ENCODE measurements at places on chromosomes 7 and 10.

GRCh38 chr10:125011171-125011925 lies 69.4 kb downstream of the ZRANB1 start:
- DNase-seq, result no peak

DNA sequence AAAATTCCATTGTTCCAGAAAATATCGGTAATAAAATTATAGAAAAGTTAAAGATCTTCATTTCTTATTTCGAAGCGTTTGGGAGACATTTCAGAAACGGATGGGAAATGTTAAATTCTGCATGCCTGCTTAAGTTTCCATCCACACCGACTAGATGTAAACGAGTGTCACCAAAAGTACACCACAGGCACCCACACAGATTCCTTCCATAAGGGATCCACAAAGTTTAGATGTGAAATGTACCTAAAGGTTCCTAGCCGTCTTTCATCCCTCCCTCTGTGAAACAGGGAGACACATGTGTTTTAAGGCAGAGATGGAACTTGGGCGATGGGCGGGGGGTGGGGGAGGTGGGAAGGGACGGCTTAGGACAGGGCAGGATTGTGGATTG lies 621 bp upstream of the CAV1 start:
- DNase-seq, result no peak

- DNase-seq, result no peak
Measured at GRCh38 chr7:132240262-132240661, 336.0 kb downstream of the PLXNA4 start.

DNA sequence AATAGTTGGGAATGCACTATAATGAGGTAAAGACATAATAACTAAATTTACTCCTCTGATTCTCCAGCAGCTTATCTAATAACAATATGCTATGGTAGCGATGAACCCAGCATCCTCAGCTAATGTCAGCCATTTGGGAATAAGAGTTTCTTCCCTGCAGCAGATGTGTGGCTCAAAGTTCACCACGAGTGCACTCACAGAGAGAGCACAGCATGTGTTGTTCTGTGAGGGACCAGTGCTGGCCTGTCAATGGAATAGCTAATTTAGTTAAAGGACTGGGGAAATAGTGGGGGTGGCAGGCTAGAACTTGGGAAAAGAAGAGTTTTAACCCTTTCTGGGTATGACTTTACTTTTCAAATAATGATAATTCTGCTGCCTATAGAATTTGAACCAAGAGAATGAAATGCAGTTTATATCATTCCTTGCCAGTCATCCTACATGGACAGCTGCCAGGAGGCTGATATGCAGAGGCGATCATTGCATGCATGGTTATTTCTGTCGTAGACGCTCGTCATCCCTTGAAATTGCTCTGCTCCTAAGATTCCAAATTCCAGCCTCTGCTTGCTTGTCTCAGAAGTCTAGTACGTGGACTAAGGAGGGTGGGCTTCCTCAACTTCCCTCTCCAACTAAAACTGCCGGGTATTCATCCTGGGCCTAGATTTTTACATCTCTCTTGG lies 355.6 kb downstream of the RNLS start:
- no peak for DNase-seq

DNA sequence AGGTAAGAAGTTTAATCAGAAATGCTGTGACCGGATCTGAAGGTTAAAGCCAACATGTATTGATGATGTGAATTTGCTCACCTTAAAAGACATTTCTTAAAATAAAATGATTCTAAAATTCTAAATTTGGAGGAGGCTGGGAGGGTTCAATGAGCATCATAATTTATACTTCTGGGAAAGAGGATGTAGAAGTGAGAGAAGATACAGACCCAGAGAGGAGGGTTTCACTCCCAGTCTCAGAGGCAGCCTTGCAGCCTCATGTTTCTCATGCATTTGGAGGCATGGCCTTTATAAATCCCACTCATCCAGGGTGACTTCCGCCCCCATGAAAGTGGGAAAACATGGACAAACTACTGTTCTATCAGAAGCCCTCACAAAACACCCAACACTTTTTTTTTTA lies 305.6 kb upstream of the PITRM1 start:
- DNase-seq, result no peak

GRCh38 chr10:5844345-5845055 lies 31.3 kb upstream of the GDI2 start:
- no peak for DNase-seq

GRCh38 chr10:77421591-77421990 lies 216.0 kb downstream of the KCNMA1 start:
- DNase-seq, result no peak

DNA sequence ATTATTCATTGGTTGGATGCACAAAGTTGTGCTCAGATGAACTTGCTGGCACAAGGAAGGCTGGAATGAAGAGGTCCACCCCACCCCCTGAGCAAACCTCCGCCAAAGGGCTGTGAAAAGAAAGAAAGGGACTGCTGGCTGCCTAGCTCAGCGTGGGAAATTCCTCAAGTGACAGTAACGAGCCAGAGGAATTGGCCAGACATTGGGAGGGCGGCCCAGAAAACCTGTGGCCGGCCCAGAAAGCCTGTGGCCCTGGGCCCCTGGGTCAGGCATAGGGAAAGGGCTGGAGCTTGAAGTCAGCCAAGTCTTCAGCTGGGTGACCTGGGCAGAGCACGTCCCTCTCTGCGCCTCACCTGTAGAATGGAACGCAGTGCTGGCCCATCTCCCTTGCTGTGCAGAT lies 30.6 kb upstream of the CTBP2 start:
- DNase-seq, result no peak

- DNase-seq, result no peak
Measured at GRCh38 chr10:126062131-126063032, 166.0 kb downstream of the FANK1 start.

DNA sequence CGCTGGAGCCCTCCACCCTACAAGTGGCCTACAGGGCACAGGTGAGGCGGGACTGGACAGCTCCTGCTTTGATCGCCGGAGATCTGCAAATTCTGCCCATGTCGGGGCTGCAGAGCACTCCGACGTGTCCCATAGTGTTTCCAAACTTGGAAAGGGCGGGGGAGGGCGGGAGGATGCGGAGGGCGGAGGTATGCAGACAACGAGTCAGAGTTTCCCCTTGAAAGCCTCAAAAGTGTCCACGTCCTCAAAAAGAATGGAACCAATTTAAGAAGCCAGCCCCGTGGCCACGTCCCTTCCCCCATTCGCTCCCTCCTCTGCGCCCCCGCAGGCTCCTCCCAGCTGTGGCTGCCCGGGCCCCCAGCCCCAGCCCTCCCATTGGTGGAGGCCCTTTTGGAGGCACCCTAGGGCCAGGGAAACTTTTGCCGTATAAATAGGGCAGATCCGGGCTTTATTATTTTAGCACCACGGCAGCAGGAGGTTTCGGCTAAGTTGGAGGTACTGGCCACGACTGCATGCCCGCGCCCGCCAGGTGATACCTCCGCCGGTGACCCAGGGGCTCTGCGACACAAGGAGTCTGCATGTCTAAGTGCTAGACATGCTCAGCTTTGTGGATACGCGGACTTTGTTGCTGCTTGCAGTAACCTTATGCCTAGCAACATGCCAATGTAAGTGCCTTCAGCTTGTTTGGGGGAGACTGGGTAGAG lies at the start of gene COL1A2:
Gene COL1A2, plus strand, starts transcription at position 459 of the 704 bp plus-strand sequence. Its CDS starts 137 bp downstream, at position 596.
- peak; percentile 63 for DNase-seq

DNA sequence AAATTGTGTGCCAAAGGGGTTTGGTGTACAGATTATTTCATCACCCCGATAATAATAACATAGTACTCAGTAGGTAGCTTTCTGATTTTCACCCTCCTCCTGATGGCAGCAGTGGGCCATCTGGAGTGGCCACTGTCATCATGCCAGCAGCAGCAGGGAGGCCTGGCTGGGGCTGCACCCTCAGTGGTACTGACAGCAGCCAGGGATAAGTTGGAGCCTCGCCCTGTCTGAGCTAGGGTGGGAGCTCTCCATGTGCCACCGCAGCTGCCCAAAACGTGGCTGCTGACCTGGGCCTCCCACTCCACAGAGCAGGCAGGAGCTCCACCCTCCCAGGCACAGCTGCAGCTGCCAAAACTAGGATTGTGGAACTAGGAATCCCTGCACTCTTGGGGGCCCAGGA lies 700.8 kb upstream of the KCND2 start:
- no peak for DNase-seq

DNA sequence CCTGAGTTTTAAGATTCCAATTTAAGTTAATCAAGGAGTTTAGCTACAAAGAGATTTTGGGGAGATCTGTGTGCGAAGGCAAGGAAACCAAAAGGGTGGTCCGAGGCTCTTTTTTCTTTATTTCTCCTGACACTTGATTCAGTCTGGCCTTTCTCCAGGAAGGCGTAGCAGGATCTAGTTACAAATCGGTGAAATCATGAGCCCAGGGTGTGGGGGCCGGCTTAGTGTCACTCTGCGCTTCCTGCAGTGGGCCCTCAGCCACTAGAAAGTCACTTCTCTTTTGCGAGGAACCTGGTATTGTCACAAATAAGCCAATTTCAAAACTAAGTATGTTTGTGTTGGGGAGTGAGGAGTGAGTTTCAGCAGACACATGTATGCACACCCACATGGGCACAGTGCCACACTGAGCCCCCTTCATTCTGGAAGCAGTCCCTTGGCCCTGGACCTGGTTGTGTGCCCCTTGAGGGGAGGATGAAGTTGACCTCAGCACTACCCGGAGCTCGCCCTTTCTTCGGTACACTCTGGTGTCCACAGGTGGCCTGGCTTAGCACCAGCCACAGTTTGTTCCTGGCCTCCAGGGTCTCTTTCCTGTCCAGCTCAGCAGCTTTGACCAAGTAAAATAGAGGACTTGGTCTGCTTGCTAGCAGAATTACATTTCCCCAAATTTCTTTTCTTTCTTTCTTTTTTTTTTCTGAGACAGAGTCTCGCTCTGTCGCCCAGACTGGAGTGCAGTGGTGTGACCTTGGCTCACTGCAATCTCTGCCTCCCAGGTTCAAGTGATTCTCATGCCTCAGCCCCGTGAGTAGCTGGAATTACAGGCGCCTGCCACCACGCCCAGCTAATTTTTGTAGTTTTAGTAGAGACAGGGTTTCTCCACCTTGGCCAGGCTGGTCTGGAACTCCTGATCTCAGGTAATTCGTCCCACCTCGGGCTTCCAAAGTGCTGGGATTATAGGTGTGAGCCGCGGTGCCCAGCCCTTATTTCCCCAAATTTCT lies 84.0 kb upstream of the BTBD16 start:
- no peak for DNase-seq

DNA sequence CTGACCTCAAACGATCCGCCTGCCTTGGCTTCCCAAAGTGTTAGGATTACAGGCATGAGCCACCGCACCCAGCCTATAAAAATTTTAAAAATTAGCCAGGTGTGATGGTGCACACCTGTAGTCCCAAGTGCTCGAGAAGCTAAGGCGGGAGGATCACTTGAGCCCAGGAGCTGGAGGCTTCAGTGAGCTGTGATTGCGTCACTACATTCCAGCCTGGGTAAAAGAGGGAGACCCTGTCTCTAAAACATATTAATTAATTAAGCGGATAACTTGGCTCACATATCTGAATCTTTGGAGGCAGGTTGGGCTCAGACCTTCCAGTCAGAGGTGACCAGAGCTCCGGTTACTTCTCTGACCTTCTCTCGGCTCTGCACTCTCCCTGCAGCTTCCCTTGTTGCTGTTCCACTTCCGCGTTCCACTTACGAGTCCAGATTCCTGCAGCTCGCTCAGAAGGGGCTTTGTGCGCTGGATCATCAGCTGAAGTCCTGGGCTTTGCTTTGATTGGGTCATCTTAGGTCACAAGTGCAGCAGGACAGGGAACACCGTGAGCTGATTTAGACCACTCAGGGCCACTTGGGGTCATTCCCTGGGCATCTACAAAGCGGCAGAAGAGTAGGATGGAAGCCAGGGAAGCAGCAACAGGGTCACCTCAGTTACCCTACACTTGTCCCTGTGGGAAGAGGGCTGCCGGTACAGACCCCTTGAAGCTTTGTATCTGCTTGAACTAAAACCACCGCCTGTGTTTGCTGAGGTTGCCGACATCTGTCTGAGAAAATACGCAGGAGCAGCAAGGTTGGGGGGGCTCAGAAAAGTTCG lies 2.0 kb upstream of the ARPC1B start:
- DNase-seq, result no peak

DNA sequence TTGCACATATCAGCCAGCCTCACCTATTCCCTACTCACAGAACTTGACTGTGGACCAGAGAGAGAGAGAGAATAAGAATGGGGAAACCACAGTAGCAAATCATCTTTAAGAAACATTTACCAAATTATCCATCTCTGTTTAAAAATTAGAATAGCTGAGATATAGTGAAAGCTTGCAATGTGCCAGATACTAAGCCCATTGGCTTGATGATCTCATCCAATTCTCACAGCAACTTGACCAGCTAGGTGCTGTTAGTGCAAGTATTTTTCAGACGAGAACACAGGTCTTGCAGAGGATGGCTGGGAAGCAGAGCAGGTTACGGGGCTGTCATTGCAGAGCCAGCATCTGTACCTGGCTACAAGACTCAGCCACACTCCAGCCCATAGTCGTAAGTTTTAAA lies 50.9 kb downstream of the KLF6 start:
- no peak for DNase-seq

GRCh38 chr7:129804890-129805719 lies 147.7 kb downstream of the UBE2H start:
- DNase-seq, result no peak

DNA sequence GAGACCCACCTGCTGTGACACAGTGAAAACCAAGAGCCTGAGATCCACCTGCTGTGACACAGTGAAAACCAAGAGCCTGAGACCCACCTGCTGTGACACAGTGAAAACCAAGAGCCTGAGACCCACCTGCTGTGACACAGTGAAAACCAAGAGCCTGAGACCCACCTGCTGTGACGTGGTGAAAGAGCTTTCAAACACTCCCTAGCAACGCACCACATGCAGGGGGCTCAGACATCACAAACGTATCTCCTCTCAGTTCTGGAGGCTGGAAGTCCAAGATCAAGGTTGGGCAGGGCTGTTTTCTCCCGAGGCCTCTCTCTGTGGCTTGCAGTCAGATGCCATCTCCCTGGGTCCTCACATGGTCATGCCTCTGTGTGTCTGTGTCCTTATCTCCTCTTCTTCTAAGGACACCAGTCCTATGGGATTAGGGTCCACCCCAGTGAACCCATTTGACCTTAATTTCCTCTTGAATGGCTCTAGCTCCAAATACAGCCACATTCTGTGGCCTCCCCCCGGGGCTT lies 43.8 kb downstream of the INSIG1 start:
- no peak for DNase-seq

GRCh38 chr7:76424413-76425111 lies at the start of gene ZP3:
ZP3 (plus strand) TSS chr7:76424950; CDS start chr7:76424965, 15 bp downstream.
- DNase-seq, result no peak

DNA sequence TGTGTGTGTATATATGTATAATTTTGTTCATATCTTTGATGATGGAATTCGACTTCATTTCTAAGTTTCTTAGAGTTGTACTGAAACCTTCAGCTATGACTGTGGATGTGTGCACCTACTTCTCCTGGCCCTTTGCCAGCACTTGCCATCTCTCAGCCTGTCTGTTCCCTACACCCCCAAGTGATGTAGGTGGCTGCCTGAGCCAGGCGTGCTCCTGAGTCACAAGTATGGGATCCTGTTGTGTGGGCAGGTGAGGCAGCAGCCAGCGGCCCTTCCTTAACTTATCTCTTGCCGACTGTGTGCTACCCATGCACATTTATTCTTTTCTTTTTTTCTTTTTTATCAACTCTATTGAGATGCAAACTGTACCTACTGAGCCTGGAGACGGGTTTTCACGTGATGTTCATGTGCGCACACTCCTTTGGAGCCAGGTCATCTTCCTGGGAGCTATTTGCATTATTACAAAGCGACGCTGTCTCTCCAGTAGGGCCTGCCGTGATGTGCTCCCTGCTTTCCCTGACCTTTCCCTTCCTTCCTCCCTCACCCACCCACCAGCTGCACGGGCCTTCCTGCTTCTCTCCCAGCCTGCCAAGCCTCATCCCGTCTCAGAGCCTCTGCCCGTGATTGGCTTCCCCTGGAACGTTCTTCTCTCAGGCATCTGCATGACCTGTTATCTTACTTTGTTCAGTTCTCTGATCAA lies 31.3 kb upstream of the GALNT11 start:
- DNase-seq, result no peak

- no peak for DNase-seq
Measured at GRCh38 chr10:80856186-80856585, 318.5 kb downstream of the SH2D4B start.

Data from right renal cortex interstitium (tissue), 3 donors.